Activated naive CD4-positive, alpha-beta T cell treated with anti-CD3 and anti-CD28 coated beads, Interleukin-2, amount 50 U/mL, for 16 hours (primary cell): ENCODE measurements at places on chromosomes 3 and 15.

GRCh38 chr15:58139276-58139988 lies 1.3 kb downstream of the AQP9 start:
- DNase-seq = no peak

DNA sequence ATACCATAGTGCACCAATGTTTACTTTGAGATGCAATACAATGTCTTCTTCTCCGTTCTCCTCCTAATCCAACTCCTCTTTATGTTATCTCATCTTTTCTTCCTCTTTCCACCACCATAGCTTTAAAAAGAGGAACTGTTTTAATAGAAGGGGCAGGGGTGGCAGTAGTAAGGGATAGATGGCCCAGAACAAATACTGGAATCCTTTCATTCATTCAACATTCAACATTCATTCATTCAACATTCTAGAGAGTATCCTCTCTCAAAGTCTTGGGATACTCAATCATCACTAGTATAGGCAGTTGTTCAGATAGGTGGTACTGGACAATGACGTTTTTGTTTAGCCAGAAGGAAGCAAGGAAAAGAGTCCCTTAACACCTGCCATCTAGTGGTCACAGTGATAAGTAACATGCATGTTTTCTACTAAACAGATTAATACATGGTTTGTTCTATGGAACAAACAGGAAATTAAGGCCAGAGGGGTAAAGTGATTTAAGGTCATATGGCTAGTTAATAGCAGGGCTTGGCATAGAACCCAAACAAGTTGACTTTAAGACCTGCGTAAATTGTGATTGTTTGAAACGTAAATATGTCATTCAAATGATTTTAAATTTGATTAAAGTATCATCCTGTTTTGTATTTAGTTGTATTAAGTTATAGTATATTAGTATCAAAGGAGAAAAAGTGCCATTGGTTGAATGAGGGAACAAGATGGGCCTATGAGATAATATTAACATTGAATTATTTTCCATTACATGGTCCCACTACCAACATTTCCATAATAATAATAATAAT lies 26.9 kb upstream of the EHHADH start:
- DNase-seq = no peak

DNA sequence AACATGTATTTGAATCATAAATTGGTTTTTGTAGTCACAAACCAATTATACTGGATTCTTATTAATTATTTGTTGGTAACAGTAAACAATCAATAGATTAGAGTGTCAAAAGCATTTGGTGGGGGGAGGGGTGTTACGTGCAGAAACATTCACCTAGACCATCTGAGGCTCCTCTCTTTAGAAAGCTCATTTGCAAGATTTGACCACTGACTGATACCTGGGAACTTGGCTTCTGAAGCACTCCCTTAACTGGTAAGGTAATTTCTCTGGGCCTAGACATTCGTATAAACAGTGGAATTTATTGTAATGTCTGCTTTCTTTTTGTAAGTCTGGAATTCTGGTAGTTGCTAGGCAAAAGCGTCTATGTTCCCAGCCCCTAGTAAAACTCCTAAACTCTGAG lies 243.8 kb upstream of the GBE1 start:
- DNase-seq = no peak

DNA sequence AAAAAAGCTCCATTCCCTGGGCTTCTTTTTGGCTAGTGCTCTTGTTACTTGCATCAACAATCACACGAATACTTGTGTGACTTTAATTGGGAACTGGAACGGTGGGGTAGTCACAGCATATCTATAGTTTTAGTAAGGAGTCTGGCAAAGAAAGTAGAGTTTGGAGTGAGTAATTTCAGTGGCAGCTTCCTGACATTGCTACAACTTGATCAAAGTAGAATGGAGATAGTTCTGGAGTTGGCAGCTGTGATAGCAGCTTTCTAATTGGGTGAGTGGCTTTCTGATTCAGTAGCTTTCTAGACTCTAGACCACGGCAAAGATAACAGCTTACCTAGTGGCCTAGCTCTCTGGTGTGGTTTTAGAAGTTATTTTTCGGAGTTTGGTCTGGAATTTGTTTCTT lies 475.0 kb downstream of the TUSC7 start:
- no peak for DNase-seq

DNA sequence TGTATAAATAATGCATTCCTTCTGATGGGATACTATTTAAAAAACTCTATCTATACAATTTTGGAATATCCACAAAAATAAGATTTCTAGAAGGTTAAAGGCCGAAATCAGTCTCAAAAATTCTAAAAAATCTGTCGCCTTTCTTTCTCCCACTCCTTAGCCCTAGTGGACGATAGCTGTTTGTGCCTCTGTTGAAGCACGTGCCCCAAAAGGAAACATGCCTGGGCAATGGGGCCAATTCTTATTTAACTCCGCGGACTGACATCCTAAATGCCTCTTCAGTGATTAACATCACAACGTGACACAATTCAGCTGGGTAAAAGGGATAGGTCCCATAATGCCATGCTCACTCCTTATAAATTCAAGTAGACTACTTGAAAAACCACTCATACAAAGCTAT lies 65.1 kb downstream of the GAP43 start:
- DNase-seq = no peak

GRCh38 chr3:134970895-134971294 lies 175.8 kb downstream of the EPHB1 start:
- DNase-seq = no peak

DNA sequence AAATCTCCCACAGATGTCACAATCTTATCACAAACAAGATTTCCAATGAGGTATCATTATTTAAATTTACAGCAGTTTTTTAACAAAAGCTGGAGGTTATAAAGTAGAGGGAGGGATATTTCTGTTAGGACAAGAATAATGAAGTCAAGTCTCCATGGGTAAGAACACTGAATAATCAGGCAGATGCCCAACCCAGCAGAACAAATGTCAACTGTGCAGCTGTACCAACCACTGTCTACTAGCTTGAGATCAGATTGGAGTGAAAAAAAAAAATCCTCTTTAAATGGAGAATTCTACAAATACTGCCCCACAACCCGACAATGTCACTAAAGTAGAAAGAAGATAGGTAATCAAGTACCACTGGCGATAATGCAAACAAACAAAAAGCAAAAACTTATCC lies 30.3 kb downstream of the DHX36 start:
- DNase-seq = no peak

- DNase-seq = no peak
Measured at GRCh38 chr3:122295266-122296062, 29.6 kb upstream of the CSTA start.

DNA sequence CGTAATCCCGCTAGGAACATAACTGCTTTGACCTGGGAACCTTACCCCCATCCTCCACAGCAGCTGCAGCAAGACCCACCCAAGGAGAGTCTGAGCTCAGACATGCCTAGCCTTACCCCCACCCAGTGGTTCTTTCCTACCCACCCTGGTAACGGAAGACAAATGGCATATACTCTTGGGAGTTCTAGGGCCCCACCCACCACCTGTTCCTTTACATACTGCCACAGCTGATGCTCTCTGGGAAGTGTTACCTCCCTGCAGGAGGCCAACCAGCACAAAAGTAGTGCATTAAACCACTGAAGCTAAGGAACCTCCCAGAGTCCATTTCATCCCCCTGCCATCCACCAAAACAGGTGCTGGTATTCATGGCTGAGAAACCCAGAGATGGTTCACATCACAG lies 50.6 kb upstream of the AZI2 start:
- no peak for DNase-seq

- DNase-seq = no peak
Measured at GRCh38 chr3:47850564-47851410, 47.8 kb downstream of the DHX30 start.

DNA sequence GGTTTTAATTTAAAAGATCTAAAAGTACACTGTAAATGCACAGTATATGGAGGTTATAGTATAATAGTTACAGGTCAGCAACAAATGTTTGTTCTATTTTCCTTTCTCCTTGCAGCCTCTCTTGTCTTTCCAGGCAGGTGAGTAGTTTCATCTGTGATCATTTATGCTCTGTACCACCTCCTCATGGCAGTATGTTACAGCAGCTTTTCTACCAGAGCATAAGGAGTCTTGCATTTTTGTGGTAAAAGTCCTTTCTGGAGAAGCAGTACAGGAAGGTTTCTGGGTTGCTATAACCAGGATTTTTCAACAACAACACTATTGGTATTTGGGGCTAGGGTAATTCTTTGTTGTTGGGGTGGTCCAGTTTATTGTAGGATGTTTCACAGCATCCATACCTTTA lies 59.5 kb downstream of the ZNF609 start:
- DNase-seq = no peak

DNA sequence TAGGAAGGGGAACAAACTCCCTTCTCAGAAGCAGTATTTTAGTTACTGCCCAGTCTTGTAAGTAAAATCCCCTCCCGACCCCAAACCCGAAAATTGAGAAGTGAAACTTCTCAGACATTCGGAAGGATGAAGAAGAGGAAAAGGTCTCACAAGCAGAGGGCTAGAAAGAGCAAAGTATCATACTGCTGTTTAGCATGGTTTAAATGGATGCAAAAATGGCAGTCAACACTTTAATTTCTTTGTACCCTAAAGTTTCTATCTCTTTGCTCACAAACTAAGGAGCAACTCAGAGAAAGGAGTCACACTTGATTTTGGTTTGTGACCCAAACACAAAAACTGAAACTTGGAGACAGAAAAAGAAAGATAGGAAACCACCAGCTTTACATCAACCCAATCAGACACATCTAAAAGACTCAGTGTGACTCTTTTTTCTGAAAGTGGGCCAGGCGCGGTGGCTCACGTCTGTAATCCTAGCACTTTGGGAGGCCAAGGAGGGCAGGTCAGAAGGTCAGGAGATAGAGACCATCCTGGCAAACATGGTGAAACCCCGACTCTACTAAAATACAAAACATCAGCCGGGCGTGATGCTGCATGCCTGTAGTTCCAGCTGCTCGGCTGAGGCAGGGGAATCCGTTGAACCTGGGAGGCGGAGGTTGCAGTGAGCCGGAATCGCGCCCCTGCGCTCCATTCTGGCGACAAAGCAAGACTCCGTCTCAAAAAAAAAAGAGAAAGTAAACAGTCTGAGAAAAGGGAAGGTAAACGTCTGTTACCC lies 63.2 kb upstream of the ATP11B start:
- no peak for DNase-seq

DNA sequence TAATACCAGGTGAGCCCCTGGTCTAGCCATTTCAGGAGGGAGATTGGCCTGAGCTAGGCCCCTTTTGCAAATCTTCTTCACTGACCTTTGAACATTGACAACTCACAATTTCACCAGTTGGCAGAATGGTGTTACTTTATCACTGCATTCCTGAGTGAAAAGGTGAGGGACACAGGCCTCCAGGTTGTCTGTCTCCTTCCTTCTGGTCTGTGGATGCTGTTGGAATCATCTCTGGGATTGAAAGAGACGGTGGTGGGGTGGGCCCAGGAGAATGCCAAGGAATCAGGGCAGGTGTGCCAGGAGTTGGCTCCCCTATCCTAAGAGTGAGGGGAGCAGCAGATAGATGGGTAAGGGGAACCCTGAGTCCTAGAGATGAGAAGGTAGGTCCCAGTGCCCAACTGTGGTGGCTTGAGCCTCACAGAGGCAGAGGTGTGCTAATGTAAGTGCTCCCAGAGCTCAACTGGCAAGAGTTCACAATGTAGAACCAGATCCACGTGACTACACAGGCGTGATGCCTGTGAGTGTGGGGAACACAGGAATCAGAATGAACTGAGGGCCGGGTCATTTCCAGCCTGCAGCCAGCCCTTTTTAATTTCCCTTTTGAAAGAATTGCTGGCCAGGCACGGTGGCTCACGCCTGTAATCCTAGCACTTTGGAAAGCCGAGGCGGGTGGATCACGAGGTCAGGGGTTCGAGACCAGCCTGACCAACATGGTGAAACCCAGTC lies 11.2 kb downstream of the C3orf62 start:
- no peak for DNase-seq

DNA sequence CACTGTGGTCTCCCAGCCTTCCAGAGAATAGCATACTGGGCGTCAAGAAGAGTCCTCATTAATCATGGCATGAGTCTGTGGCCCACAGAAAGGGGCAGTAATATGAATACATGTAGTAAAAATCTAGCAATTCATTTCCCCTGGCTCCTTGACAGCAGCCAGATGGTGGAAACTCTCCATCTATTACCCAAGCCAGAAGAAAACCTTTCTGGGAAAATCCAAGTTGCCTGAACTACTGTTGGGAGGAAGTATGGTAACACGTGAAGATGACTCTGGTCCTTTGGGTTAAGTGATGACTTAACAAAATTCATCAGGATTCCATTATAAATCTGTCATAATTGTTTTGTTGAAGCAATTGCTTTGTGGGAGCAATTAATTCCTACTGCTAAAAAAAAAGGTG lies 530.5 kb downstream of the FHIT start:
- no peak for DNase-seq

DNA sequence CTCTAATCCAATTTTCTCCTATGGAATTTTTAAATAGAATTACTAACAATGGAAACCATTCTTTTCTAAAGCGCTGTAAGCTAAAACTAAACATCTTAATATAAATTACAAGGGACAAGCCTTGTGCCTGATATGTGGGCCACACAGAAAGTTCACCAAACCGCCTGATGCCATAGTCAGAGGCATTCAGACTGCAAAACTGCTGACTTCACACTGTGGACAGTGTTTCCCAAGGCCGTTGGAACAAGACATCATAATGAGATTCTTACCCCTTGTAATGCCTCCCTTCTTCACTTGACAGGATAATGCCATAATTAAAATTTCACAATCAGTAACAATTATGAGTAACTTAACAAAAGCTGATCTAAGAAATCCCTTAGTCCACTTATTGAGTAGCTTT lies 14.9 kb downstream of the SH3GL3 start:
- no peak for DNase-seq

DNA sequence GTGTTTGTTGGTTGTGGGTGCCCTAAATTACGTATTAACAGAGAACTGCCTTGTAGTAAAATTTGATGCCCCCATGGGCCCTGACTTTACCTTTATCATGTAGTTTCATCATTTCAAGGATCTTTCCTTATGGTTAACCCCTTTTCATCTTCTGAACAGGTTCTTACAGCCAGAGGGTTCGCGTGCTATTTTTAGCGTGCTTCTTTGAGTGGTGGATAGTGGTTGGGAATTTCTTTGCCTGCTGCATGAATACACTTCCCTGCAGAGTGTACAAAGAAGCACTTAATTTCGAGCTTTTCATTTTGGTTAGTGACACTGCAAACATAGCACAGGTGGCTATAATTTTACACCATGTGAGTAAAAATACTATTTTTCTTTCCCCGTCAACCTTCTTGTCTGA lies 231.8 kb downstream of the ROBO2 start:
- DNase-seq = no peak

DNA sequence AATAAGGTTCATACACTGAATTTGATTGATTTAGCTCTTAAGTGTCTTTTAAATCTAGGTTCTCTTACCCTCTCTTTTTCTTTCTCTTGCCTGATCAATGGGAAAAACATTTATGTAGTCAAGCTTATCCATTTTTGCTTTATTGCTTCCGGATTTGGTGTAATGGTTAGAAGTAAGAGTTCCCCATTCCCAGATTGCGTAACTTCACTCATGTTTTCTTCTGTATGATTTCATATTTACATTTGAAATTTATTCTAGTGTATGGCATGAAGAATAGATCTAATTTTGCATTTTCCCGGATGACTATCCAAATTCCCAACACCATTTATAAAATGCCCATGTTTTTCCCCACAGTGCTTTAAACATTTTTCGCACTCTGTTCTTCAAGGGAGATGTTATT lies 27.9 kb upstream of the SV2B start:
- DNase-seq = no peak

GRCh38 chr15:61115241-61115640 lies 113.9 kb downstream of the RORA start:
- DNase-seq = no peak

GRCh38 chr15:39199076-39199475 lies 381.8 kb upstream of the THBS1 start:
- no peak for DNase-seq

- DNase-seq = no peak
Measured at GRCh38 chr3:194685065-194685717, 492 bp upstream of the FAM43A start.
